ENCODE measurements at places on chromosomes 6 and 20.

DNA sequence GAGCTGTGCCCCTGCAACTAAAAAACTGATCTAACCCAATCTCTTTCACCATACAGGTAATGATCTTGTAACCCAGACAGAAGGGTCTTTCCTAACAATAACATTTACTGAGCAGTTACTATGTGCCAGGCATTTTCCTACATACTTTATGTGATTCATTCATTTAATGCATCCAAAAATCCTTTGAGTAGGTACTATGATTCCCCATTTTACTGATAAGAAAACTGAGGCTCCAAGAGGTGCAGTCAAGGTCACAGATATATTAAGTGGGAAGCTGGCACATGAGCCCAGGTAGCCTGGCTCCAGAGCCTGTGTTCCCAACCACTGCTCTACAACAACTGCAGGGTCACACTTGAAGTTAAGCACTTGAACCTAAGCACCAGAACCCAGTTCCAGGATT lies 87.6 kb downstream of the NCR2 start:
- no peak for DNase-seq

DNA sequence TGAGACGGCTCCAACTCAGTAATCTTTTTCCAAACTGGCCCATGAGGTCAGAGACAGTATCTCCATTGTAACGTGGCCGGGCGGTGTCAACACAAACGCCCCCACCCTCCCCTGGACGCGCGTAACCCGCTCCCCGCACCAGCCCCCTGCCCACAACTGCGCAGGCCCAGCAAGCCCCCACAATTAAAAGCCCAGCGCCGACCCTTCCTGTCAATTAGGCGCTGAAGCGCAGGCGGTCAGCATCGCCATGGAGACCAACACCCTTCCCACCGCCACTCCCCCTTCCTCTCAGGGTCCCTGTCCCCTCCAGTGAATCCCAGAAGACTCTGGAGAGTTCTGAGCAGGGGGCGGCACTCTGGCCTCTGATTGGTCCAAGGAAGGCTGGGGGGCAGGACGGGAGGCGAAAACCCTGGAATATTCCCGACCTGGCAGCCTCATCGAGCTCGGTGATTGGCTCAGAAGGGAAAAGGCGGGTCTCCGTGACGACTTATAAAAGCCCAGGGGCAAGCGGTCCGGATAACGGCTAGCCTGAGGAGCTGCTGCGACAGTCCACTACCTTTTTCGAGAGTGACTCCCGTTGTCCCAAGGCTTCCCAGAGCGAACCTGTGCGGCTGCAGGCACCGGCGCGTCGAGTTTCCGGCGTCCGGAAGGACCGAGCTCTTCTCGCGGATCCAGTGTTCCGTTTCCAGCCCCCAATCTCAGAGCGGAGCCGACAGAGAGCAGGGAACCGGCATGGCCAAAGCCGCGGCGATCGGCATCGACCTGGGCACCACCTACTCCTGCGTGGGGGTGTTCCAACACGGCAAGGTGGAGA lies at the start of the genes HSPA1A and HSPA1L:
Gene HSPA1A, plus strand, starts transcription at position 519 of the 814 bp plus-strand sequence. Its CDS starts 214 bp downstream, at position 733.
Gene HSPA1L, minus strand, starts transcription at position 259 of the 814 bp plus-strand sequence. CDS start 3,311 bp downstream, outside the sequence.
- DNase-seq, result no peak

GRCh38 chr6:163284151-163284550 lies 130.4 kb upstream of the QKI start:
- DNase-seq, result no peak

DNA sequence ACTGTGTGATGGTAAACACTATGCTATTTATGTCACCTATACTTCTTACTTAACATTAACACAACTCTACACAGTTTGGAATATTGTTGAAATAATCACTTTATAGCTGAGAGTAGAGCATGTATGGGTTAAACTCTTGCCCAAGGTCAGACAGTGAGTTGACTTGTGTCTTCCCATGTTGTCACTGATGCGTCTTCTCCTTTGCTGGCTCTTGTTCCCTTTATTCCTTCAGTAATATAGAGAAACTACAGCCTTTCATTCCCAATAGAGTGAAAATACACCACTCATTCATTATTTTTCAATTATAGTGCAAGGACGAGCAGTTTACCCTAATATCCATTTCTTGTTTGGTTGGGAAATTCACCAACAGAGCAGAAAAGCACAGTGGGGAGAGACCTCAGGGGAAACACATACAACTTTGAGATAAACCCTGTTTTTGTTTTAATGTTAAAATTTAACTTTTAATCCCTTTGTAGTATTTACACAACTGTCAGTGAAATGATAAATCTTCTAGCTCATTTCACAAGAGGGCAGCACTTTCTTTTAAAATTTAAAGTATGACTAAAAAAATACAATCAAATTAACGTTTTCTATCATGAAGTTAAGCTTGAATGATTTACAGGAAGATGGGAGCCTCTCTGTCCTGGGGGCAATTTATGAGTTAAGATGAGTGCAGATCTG lies 363.0 kb downstream of the UTRN start:
- DNase-seq, result no peak

All from activated CD8-positive, alpha-beta memory T cell treated with anti-CD3 and anti-CD28 coated beads for 1 hour (primary cell).